ENCODE measurements at places on chromosomes 1 and 21.
A peak's percentile ranks its signal among the peaks of the same experiment; 100 is the strongest.

DNA sequence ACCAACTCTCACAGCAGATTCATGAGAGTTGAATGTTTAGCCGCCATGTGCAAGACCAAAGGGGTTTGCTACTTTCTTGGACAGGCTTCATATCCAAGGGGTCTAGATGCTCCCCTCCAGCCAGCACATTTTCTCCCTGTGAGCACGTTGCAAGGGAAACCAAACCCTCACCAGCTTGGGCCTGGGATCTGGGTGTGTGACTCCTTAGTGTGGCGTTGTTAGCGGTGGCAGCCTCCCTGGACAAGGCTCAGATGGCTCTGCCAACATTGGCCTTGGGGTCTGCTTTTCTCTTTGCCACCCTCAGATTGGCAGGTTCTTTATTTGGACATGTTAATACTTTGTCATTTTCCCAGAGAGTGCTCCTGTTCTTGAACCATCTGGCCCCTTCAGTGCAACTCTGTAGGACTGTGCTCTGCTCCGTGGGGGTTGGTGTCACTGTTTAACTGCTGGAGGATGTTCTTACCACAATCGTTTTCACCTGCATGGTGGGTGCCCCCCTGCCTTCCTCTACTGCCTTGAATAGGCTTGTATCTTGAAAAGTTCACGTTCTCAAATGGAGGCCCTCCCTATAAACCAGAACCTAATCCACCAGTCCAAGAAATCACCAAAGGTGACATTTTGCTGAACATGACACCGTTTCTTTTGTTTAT lies 13.4 kb downstream of the ABCG1 start:
- no peak for DNase-seq

DNA sequence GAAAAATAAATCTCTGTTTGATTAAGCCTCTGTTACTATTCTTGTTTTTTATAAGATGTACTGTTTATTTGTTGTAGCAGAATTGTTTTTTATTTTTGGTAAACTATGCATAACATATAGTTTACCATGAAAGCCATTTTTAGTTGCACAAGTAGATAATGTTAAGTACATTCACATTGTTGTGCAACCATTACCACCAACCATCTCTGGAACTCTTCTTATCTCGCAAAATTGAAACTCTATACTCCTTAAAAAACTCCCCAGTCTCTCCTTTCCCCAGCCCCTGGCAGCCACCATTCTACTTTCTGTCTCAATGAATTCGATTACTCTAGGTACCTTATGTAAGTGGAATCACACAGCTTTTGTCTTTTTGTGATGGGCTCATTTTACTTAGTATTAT lies 27.4 kb upstream of the UHMK1 start:
- no peak for DNase-seq

DNA sequence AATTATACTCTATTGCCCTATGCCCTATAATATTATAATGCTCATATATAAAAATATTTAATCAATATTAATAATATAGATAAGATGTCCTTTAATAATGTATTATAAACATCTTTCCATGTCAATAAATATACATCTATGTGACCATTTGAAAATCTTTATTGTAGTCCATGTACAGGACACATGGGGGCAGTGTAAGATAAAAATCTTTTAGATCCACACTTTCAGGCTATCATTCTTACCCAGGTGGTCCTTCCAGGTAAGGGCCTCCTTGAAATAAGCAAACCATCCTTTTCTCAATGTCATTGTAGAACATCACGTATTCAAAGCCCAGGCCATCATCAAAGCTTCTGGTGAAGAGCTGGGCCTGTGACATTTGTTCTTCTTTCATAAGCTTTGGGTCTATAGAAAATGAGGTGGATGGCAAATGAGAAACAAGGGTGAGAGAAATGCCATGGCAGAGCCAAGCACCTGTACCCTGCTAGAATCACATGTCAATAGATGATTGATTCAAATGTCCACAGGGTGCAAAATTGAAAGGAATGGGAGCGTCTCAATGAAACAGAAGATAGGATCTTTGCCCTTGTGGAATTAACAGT lies 20.2 kb downstream of the THEM4 start:
- peak; percentile 53 for DNase-seq

- peak; percentile 91 for DNase-seq
These were observed 9.9 kb upstream of the GPR25 start for GRCh38 chr1:200862713-200863415.

- DNase-seq = peak; percentile 82
These were observed 258.7 kb downstream of the DISC1 start for GRCh38 chr1:231885209-231885854.

DNA sequence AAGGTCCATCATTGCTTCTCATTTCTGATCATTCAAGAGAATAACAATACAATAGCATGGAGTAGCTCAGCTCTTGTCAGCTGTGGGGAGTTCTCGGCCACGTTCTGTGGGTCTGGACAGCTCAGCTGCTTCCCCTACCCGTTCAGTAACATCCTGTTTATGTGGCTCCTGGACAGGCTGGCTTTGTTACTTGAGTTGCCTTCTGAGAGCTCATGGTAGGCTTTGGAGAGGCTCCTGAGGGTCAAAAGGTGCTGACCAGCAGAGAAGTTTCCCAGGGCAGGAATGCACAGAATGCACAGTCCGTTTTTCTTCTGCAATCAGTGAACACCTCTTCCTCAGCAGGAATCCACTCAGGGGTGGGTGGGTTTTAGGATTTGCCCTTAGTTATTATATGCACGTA lies 36.0 kb downstream of the KAZN start:
- no peak for DNase-seq

DNA sequence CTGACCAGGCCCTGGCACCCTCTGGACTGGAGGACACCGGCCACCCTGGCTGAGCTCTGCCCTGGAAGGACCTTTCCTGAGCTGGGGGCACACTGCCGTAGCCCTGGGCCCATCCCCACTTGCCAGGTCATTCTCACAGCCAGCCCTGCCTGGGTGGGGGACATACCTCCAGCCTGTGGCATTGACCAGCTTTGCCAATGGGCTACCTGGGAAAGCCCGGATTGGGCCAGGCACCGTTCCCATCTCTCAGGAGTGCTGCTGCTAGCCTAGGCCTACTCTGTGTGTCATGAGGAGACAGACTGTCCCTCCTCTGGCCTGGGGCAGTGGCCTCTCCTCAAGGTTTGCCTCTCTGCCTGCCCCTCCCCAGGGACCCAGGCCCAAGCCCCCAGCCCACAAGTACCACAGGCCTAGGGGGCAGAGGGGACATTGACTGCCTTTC lies 40.0 kb downstream of the COQ8A start:
- DNase-seq = no peak

DNA sequence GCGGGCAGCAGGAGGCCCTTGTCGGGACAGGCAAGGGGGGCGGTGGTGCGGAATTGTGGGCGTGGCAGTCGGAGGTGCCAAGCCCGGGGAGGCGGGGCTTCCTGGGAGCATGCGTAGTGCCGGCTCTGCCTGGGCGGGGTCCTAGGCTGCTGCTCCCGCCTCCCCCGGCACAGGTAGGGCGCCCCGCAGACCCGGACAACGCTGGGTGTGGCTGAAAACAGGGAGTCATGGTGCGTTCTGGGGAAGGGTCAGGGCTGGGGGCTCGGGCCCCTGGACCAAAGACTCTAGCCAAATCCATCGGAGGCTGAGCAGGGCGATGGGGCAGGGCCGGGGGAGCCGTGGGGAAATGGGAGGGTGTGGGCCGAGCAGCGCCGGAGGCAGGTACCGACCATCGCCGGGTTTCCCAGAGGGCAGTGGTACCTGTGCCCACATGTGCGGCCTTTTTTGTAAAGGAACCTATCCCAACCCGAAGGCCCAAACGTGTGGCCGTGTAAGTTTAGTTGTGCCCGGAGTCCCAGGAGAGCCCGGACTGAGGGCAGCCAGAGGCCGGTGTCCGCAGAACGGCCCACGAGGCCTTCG lies 231.9 kb downstream of the SDCCAG8 start:
- no peak for DNase-seq

DNA sequence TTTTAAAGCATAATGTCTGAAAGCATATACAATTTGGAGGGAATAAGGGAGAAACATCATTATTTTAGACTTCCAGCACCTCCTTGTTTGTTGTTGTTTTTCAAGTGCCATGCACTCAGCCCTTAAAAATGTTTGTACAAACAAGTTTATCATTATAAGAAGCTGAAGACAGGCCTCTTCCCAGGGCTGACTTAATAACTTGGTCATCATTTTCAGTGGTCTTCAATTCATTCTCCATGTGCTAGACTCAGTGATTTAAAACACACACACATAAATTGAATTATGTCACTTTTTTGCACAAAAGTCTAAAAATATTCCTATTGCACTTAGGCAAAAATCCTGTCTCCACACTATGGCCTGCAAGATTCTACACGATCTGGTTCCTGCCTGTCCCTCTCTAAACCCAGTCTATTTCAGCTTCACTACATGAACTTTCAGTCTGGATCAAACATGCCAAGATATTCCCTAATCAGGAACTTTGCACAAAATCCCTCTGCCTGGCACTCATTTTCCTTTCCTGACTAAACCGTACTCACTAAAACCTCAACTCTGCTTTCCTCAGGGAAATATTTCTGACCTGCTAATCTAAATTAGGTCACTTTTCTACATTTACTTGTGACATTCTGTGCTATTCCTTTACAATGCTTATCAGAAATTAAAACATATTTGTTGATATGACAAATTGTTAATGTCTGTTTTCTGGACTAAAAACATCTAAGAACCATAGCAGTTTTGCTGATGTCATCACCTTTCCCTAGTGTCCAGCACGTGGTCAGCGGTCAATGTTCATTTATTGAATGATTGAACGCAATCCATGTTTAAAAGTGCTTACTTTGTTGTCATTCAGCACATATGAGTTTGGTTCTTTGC lies 14.8 kb upstream of the GBP5 start:
- DNase-seq = no peak

DNA sequence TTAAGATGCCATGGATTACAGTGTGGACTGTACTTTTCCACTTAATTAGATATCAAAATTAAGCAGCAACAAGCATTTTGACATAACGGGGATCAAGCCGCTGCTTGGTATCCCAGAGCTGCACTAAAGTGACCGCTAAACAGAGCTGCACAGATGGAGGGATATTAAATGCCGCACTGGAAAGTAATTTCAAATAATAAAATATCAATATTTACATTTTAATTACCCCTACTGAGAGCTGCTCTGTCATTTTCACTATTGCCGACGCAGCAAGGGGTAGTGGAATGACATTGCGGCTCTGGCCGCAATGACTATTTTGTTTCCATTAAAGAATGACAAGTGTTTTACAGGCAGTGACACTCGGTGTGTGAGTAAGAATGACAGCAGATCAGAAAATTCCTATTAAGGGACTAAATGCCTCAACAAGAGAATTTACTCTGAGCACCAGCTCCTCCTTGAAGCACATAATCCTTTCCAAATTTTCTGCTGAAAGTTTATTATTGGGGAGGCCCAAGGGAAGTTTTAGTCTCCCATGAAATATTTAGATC lies 109.1 kb upstream of the USH2A start:
- DNase-seq = peak; percentile 92

DNA sequence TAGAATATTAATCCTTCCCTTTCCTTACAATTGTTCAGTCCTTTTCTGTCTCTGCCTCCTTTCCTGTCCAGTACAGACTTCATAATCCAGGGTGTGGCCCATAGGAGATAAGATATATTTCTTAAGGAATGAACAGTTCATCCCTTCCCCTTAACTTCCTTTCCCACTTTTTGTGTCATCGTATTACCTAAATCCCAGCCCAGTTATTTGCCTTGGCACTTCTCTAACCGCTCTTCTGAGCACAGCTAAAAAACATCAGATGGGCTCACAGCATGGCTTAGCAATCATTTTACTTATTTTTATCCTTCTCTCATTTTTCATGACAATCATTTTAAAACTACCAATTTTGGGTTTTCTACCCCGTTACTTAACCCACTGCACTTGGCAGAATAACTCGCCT lies 39.6 kb downstream of the F3 start:
- DNase-seq = no peak

DNA sequence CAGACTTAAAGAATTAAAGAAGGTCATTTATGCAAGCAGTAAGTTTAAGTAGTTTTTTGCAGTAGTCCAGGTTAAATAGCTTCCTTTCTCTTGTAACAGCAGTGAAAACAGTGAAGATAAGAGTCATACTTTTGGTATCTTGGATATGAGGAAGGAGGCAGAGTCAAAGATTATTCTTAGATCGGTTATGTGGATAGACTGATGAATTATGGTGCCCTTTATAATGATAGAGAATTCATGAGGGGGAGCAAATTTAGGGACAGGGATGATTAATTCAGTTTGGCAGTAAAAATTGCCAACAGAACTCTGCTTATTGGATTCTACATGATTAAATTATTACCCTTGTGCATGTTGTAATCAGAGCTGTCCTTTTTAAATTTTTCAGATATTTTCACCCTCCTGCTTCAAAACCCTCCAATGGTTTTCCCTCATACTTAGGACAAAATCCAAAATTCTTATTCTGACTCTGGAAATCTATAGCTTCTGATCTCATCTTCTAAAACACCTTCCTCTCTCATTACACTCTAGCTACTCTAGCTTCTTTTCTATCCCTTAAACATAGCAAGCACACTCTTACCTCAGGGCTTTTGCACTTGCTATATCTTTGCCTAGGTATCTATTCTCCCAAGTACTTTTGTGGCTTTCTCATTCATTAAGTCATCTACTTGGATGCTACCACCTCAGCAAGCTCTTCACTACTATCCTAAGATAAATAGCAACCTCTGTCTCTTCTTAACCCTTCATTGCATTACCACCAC lies 79.8 kb downstream of the PKN2 start:
- no peak for DNase-seq

DNA sequence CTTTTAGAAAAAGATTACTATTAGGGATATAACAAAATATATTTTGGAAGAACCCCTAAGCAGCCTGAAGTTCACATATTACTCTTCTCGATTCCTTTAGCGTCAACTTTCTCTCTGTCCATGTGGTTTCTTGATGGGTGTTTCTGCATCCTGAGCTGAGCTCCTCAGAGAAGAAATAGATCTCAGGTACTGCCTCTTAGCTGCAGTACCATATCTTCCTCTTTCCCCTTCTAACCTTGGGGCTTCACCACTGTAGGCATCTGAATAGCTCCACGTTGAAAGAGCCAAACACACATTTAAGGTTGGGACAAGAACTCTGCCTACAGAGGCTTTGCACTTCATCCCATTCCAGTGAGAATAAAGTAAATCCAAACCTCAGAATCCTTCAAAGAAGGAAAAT lies 59.2 kb downstream of the SAMSN1 start:
- no peak for DNase-seq

DNA sequence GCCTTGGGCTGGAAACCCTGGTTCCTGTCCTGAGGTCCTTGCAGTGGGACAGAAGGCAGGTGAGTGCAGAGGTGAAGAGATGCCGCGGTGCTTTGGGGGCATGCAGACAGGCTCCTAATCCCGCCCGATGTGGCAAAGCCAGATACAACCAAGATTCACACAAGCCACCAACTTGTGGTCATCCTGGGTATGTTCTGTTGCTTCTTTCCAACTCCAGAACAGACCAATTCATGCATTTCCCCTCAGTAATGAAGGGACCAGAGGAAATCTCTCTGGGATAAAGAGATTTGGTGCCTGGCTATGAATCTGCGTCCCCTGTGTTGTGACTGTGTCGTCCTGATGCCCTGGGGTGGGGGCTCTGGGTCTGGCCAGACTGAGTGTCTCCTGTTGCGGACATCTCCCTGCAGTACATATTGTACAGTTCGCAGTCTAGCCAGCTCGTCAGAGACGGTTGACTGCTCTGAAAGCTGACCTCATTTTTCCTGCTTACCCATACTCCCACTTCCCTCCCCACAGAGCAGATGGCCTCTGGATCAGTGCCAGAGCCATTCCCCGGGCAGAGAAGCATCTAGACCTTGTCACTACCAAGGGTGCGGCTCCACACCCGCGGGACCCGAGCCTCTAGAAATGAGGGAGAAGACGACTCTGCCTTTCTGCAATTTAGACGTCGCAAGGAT lies 216.3 kb downstream of the KIF26B start:
- peak; percentile 87 for DNase-seq

GRCh38 chr1:39926820-39927219 lies 25.1 kb upstream of the MYCL start:
- DNase-seq = no peak

GRCh38 chr1:234518876-234519275 lies 39.9 kb upstream of the TARBP1 start:
- DNase-seq = no peak

All from NCI-H82 (cell line).